Prostate gland (tissue), 2 donors: ENCODE measurements at places on chromosomes 11 and 22.

GRCh38 chr22:35053060-35053835 is 12.7 kb upstream of the ISX start:
- DNase-seq, result no peak

- no peak for DNase-seq
Measured at GRCh38 chr11:44813401-44813800, 86.6 kb downstream of the TSPAN18 start.

GRCh38 chr22:27720860-27721259 is 80.7 kb downstream of the MN1 start:
- DNase-seq, result no peak

GRCh38 chr11:95698676-95699557 is 90.7 kb downstream of the FAM76B start:
- no peak for DNase-seq

- no peak for DNase-seq
Measured at GRCh38 chr11:10413268-10413667, 41.8 kb upstream of the AMPD3 start.

DNA sequence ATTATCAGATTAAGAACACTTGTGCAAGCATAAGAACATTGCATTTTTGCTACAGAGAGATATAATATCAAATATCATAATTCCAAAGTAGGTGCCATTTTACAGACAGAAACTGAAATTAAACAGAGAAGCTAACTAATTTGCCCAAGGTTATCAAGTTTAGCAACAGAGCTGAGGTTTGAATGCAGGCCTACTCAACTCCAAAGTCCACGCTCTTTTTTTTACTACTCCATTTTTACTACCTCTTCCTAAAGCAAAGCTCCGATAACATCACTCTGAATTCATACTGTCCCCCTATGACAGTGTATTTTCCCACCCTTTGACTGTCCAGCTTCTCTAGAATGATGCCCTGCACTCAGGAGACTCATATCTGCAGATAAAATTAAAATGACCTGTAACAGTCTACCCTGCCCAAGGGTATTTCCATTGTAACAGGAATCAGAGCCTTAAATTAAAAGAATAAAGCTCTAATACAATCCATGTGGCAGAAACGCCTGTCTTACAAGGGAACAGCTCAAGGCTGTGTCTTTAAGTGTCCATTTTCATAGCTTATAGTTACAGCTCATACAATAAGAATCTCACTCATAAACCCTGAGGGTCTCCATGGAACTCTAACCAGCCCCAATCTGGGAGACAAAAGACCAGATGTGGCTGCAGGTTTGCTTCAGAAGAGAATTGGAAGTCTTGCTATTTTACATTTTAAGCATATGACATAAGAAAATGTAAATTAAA is 36.8 kb downstream of the ALG9 start:
- DNase-seq, result no peak

GRCh38 chr11:124200671-124201070 is 17.5 kb downstream of the OR10D3 start:
- no peak for DNase-seq

DNA sequence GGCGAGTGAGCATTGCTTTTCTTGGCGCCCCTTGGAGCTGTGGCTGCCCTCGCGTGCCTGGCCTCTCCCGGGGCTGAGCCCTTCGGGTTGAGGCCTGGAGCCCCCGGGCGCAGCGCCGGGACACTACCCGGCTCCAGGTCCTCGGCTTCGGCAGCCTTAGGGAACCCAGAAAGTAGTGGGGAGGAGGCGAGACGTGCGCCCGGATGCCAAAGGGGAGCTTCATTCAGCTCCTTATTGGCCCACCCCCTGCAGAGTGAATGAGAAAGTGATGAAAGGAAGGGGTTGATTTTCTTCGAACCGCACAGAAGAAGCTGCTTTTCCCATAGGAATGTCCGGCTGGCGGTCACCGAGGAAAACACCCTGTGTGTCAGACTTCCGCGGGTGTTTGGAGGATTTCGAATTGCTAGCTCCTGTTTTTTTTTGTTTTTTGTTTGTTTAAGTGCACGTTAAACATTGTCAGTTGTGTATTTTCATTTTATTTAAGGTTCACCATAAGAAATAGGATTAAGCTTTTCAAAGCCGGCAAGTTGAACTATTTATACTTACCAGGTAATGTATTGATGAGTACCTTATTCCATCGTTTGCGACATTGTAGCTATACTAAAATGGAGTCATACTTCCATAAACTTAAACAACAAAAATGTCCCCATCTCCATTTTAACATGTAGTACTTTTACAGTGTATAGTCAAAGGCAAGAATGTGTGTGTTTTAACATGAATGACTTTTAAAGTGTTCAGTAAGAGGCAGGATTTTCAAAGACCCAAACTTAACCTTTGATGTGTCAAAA is 841 bp upstream of the EIF4G2 start:
- no peak for DNase-seq

- DNase-seq, result peak; percentile 26
Measured at GRCh38 chr11:74612877-74613276, 20.5 kb downstream of the POLD3 start.

GRCh38 chr22:23501708-23502107 is 78.4 kb downstream of the IGLL1 start:
- no peak for DNase-seq

GRCh38 chr22:22721681-22722354 is 77.4 kb downstream of the GGTLC2 start:
- DNase-seq, result no peak

GRCh38 chr11:68569357-68569756 is 108.8 kb downstream of the PPP6R3 start:
- DNase-seq, result no peak

DNA sequence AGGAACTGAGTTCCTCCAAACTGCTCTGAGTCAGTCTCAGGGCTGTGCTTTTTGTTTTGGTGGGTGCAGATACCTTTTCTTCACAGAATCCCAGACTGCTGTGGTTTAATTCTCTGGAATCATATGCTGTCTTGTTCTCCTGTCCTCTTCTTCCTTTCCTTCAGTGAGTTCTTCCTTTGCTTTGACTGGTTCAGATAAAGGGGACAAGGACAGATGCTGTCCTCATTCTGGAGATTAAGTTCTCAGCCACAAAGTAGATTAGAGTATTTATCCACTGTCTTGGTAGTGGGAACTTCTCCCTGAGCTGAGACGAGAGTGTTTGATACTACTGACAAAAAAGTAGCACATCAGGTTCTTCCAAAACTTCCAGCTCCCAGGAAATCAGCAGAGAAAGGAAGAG is 13.3 kb downstream of the ZDHHC5 start:
- DNase-seq, result no peak

DNA sequence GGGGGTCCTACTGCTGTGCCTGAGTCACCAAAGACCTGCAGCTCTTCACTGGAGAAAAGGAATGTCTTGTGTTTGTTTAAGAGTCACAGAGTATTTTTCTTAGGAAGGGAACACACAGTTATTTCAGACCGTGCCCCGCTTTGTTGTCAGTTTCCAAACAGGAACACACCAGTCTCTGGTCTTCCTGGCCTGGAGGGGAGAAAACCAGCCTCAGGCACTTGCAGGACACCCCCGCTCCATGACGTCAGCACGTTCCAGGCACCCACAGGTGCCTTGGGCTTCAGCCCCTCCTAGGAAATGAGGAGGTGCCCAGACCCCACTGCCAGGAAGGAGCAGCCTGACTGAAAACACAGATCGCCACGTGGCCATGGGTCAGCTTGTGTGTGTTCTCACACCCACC is 5.4 kb downstream of the DEAF1 start:
- DNase-seq, result peak; percentile 60

DNA sequence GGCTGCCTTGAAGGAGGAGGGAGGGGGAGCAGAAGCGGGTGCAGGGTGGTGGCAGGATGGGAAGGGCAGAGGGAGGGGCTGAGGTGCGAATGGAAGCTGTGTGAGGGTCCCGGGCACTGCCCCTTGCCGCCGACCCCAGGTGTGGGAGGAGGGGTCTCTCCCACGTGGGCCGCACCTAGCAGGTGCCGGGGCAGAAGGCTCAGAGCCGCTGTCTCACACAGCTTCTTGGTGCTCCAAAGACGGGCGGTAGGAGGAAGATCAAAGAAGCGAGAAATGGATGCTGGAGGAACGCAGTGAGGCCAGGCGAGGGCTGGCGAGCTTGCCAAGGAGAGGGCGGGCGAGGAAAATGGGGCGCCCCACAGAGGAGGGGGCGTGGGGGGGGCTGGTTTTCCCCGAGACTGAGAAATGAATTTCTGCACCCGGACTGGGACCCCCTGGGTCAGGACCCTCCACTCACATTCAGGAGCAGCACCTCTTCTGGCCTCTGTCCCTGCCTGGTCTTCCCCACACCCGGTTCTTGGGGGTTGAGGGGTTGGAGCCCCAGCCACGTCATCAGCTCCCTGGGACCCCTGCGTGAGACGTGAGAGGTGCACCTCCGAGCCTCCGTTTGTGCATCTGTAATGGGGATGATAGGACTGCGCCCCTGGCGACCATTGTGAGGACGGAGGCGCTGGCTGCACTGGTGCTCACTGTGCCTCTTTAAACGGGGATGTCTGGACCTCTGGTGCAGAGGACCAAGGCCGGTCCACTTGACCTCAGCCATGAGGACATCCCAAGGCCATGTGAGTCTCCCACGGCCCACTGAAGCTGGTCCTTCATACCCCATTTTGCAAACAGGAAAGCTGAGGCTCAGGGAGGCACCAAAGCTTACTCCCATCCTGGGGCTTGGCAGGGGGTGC is 16.8 kb downstream of the LSP1 start:
- DNase-seq, result no peak

- no peak for DNase-seq
Measured at GRCh38 chr11:62472063-62472884, 53.4 kb downstream of the SCGB1A1 start.
